ENCODE measurements at places on chromosomes 4 and X.
A peak's percentile ranks its signal among the peaks of the same experiment; 100 is the strongest.

GRCh38 chr4:98617358-98618047 lies 40.9 kb downstream of the TSPAN5 start:
- H3K36me3 ChIP-seq: no peaks in the 10 kb centered on the region
- H3K4me1 ChIP-seq: peaks cover 21% of the 10 kb centered on the region

DNA sequence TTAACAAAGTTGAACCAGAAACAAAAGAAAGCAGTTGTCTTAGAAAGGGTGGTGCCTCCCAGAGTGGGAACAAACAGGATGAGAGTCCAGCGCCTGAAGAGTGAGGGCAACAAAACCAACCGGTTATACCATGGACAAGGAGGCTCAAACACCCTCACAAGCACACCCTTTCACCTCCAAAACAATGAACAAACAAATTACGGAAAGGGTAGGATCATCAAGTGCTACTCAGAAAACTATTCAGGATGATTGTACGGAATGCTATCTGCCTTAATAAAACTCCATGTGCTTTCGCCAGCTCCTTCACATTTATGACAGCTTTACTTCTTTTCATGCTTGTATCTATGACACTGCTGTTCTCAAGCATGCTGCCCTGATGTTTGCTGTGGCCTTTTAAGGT lies 26.8 kb downstream of the SLC39A8 start:
- no peaks in the 10 kb centered on the region for H3K27me3 ChIP-seq
- H3K36me3 ChIP-seq: peaks cover 64% of the 10 kb centered on the region
- no peak overlapping the region for H3K27ac ChIP-seq
- H3K4me3 ChIP-seq: no peak overlapping the region
- no peak for DNase-seq

DNA sequence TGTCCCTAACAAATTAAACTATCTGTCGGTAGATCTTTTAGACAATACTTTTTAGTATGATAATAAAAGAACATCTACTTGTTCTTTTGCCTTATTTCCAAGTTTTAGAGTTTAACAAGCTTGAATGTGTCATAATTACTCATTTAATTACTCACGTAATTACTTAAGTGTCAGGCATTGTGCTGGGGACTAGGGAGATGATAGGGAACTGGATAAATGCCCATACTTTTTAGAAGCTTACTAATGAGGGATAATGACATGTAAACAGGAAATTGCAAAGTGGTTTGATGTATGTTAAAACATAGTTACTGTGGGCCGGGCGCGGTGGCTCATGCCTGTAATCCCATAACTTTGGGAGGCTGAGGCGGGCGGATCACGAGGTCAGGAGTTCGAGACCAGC lies 158.3 kb downstream of the DMD start:
- H3K27me3 ChIP-seq: no peaks in the 10 kb centered on the region
- H3K4me1 ChIP-seq: no peaks in the 10 kb centered on the region
- H3K4me3 ChIP-seq: no peak overlapping the region
- no peaks in the 10 kb centered on the region for H3K36me3 ChIP-seq
- no peak overlapping the region for H3K27ac ChIP-seq

DNA sequence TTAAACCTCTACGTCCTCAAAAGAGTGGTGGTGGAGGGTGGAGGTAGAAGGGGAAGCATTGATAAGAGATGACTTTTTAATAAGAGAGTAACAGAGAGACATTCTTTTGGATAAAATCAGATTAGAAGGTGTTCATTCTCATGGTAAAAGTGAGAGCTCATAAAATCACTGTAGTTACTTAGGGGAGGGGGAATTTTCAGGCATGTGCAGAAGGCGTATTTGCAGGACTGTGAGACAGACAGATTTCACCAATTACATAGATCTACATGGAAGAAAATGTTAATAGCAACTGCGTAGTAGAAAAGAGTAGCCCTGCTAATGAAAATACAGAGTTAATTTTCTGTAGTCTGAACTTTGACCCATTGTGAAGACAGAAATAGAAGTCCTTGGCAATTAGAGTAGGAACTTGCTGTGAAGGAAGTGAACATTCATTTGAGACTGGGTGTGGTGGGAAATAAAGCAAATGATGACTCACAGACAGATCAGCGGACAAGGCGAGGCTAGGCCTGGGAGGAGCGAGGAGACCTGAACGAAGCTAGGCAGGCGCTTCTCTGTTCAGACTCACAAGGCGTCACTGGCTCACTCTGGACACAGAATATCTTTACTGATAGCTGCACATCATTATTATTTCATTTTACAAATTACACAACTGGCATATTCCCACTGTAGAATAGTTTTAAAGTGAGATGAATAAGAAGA lies 57.2 kb upstream of the FAM9C start:
- no peaks in the 10 kb centered on the region for H3K36me3 ChIP-seq
- H3K27me3 ChIP-seq: peaks cover 36% of the 10 kb centered on the region
- no peak for DNase-seq
- no peak overlapping the region for H3K4me3 ChIP-seq

DNA sequence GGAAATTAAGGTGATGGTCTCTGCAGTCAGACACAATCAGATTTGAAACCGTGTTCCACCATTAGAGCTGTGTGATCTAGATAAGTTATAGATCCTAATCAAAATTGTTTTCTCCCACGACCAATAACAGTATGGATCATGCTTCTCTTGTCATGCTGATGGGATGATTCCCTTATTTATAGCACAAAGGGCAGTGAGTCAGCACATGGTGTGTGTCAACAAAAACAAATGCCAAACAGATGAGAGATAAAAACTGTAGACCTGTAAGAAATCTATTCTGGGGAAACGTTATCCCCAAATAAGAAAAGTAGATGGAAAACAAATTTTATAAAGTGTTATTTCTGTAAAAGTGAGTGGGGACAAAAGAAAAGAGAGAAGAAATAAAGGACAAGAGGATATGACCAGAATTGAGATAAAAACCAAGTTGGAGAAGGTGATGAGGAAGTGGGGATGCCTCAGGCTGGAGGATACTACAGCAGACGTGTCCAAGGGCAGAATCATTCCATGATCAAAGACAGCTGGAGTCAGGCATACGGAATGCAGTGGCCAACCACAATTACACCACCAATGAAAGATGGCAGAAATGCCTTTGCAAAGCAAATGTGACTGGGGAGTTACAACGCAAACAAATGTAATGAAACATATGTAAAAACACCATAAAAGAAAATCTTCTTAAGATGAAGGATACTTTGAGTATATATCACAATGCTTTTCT lies 377.8 kb upstream of the PRKX start:
- H3K27ac ChIP-seq: no peak overlapping the region
- H3K36me3 ChIP-seq: no peaks in the 10 kb centered on the region
- H3K4me1 ChIP-seq: no peaks in the 10 kb centered on the region
- no peaks in the 10 kb centered on the region for H3K27me3 ChIP-seq
- no peak overlapping the region for H3K4me3 ChIP-seq
- no peak for DNase-seq

DNA sequence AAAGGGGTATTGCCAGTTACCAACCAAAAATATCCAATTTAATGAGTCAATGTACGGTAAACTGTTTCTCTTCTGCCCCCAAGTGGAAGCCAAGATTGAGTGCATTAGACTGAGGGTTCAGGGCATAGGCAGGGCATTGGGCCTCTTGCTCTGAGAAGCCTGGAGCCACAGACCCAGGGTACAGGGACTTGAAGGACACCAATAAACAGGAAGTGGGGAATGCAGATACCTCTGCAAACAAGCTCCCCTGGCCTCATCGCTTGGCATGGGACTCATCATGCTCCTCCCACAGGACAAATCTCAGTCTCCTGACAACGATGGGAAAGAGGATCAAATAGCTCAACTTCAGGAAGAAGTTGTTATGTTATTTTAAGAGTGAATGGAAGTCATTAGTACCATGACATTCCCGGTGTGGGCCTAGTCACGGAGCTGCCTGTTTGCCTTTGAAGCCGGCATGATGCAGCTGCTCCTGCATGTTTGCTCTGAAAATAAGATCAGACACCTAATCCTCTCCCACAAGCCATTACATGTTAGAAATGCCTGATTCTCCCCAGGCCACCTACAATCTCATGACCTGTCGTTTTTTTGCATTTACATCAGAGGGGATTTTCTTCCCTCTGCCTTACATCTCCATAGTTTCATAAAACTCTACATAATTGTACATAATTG lies 224.2 kb downstream of the RCHY1 start:
- peak; percentile 5 for DNase-seq
- H3K36me3 ChIP-seq: no peaks in the 10 kb centered on the region
- H3K27me3 ChIP-seq: peaks cover 7% of the 10 kb centered on the region
- H3K4me1 ChIP-seq: peaks cover 6% of the 10 kb centered on the region
- peak overlapping the region; percentile 61 for H3K27ac ChIP-seq

GRCh38 chrX:96430756-96431455 lies 253.7 kb upstream of the DIAPH2 start:
- H3K27ac ChIP-seq: no peak overlapping the region
- no peaks in the 10 kb centered on the region for H3K27me3 ChIP-seq
- no peaks in the 10 kb centered on the region for H3K36me3 ChIP-seq
- DNase-seq: no peak
- no peak overlapping the region for H3K4me3 ChIP-seq
- no peaks in the 10 kb centered on the region for H3K4me1 ChIP-seq

GRCh38 chr4:104592183-104592582 lies 97.5 kb upstream of the CXXC4 start:
- no peak overlapping the region for H3K27ac ChIP-seq
- H3K4me3 ChIP-seq: no peak overlapping the region
- no peak for DNase-seq
- H3K4me1 ChIP-seq: no peaks in the 10 kb centered on the region
- H3K27me3 ChIP-seq: no peaks in the 10 kb centered on the region

- H3K4me3 ChIP-seq: no peak overlapping the region
- H3K27me3 ChIP-seq: no peaks in the 10 kb centered on the region
- no peaks in the 10 kb centered on the region for H3K4me1 ChIP-seq
- H3K36me3 ChIP-seq: no peaks in the 10 kb centered on the region
- no peak for DNase-seq
Measured at GRCh38 chrX:98637451-98637850, 1753.7 kb downstream of the RPA4 start.
